ENCODE measurements at places on chromosomes 3 and 15. TPM values are rescaled to one million over a fixed set of nuclear protein-coding genes. Genes with fewer than 3 reads are reported as not detected.

Gene MUC4
- total RNA-seq = not detected

Gene PRR20G
- total RNA-seq = not detected

Gene SLC22A14
- total RNA-seq = not detected

Gene HIGD2B
- not detected for total RNA-seq

Gene RETNLB
- total RNA-seq = not detected

Gene BLM
- 4.5 TPM for total RNA-seq

Gene POPDC2
- total RNA-seq = 8.0 TPM

Gene IL5RA
- not detected for total RNA-seq

Gene MESP2
- 0.96 TPM for total RNA-seq

Gene NIPA2
- total RNA-seq = 64.8 TPM

Measured in adrenal gland (tissue), 19 donors.